AG08396 (cell line): ENCODE measurements at places on chromosomes 6 and 20.
A peak's percentile ranks its signal among the peaks of the same experiment; 100 is the strongest.

DNA sequence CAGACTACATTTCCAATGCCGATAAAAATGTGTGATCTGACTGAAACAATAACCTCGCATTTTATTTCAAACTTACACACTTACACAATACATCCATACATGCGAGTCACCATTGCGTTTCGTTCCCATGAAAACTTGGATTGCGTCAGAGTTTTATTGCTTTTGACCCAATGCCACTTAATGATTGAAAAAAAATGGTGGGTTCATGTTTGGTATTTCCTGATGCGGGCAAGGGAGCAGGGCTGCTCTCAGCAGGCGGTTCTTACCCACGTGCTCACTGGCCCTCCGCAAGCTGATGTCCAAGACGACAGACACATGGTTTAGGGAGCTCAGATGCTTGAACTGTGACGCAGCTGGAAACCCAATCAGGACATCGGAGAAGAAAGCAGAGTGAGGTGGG lies 281.0 kb upstream of the SULF2 start:
- no peak for DNase-seq

DNA sequence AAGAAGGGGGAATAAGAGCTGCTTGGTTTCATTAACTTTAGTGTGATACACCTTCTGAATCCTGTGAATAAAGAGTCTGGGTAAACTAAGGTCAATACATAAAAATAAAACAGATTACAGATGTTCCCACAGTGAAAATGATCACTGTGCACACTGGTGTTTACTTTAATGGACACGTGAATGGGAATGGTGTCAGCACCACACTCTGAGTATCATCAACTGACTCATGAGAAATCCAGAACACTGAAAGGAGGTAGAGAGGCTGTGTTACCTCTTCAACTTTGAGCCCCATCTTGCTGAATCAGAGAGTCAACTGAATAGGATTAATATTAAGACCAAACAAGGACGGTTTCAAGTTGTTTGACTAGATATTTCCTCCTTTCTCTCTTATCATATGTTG lies 75.0 kb downstream of the ELOVL4 start:
- DNase-seq: no peak

DNA sequence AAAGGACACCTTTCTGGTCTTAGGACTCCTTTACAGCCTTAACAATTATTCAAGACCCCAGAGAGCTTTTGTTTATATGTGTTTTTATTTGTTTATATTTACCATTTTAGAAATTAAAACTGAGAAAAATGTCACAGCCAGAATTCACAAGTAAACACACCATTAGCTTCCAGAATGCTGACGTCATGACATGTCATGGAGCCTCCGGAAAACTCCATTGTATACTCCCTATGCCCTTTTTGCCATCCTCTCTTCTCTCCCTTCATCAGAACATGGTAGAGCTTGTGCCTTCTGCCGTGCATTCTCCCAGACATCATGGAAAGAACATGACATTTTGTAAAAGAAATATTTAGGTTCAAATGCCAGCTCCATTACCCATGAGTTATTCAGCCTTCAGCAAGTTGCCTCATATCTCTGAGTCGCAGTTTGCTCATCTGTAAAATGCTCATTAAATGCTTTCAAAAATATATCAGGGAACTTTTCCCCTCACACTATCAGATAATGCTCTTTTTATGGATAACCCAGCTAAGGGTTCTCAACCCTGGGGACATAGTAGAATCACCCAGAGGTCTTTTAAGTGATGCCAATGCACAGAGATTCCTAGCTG lies 27.8 kb downstream of the TNFAIP3 start:
- no peak for DNase-seq

GRCh38 chr20:37259865-37260264 lies 1.7 kb downstream of the GHRH start:
- no peak for DNase-seq

GRCh38 chr6:76135481-76135880 lies 63.0 kb upstream of the IMPG1 start:
- no peak for DNase-seq

- DNase-seq: no peak
These were observed 10.3 kb downstream of the PREX1 start for GRCh38 chr20:48817367-48818030.

DNA sequence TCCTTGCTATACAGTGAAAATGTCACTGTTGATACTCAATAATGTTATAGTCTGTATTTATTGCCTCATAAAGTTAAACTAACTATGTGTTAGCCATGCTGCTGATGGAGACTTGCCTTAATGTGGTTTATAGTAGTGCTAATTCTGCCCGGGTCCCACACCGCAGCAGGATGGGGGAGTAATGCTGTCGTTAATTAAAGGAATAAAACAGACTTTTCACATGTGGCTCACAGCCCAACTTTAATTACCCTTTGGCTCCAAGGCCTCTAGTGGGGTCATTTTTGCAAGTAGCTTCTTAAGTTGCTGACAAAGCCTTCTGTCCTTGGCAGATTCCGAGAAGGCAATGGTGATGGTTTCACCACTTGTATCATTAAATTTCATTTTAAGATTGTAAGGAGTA lies 634.3 kb downstream of the TBC1D32 start:
- no peak for DNase-seq

DNA sequence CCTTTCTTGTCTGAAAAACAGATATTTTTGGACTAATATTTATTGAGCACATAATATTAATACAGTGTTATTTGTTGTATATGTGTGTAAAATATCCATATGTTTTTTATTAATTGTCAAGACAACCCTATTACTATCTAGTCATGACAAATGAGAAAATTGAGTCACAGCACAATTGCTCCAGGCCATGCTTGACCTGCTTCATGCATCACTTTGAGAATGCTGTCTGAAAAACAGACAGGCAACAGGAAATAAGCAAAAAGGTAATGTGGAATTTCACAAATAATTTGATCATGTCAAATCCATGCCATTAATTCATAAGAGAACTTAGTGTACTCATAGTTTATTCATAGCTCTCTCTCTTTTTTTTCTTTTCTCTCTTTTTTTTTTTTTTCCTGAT lies 246.5 kb downstream of the RIMS1 start:
- DNase-seq: no peak

- DNase-seq: no peak
These were observed 85.3 kb upstream of the TIAM2 start for GRCh38 chr6:154909821-154910220.

GRCh38 chr6:105153676-105154075 lies 26.1 kb downstream of the POPDC3 start:
- DNase-seq: no peak

DNA sequence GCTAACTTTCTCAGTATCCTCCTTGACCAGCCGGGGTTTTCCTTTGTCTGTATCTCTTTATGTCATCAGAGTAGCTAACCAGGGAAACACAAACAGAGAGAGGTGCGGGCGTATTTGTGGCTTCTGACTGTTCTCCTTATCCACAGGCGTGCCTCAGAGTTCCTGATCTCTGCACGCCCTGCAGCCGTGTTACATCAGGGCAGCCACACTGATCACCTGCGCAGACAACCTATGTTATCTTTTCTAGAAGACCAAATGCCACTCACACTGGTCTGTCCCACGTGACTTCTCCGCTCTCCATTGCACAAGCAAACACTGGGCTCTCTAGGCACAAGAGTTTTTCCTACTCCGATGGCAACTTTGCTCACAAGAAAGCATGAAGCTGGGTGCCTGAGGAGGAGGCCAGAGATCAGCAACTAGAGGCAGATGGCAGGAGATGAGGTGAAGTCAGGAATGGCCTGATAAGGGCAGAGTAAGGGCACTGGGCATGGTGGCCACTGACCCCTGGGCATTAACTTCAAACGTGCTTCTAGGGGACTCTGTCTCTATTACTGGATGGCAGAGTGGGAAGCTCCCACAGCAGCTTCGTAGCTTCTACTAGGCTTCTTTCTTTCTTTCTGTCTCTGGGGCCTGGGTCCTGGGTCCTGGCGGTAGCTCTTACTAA lies 4.5 kb downstream of the PDE10A start:
- no peak for DNase-seq

GRCh38 chr6:26543953-26544352 lies 5.8 kb downstream of the HMGN4 start:
- DNase-seq: no peak

DNA sequence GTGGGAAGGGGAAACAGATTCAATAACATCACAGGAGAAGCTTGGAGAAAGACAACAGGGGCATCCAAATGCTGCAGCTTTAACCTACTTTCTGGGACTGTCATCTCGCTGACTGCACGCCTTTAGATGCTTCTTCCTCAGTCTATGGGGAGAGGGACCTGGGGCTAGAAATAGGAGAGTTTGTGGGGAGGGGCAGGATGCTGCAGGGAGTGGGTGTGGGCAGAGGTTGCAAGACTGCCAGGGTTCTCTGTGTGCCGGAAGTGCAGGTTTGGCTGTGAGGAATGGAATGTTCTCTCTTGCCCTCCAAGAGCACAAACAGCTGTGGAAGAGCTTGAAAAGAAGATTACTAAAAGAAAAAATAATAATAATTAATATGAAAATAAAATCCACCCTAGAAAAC lies 93.2 kb downstream of the FOXO3 start:
- no peak for DNase-seq

DNA sequence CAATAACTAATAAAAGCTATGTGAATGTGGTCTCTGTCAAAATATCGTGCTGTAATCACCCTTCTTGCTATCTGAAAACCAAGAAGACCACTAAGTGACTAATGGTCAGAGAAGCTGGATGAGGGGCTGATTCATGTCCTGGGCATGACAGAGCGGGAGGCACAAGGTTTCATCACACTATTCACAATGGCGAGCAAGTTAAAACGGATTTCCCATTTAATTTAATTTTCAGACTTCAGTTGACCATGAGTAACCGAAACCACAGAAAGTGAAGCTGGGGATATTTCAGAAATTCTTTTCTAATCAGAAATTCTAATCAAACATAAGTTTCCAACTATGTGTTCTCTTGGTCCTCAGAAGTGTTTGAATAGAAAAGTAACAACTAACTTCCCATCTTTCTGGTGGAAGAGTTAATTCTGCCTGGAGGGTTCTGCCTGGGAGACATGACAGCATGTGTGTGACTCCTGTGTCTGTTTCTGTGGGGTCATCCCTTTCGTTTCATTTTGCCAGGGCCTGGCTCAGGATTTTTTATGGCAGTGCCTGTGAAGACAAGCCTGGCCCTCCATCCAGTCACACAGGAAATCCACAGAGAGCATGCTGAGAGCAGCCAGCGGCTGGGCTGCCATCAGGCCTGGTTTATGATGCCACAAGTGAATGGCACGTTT lies 98.9 kb downstream of the FAM120B start:
- peak; percentile 82 for DNase-seq

GRCh38 chr6:52925919-52926792 lies 16.7 kb upstream of the GSTA3 start:
- no peak for DNase-seq

- DNase-seq: no peak
These were observed 349.6 kb downstream of the PHF3 start for GRCh38 chr6:63985223-63985622.

GRCh38 chr6:164379795-164380194 lies 929.6 kb downstream of the C6orf118 start:
- DNase-seq: no peak

- no peak for DNase-seq
These were observed 47.9 kb downstream of the KHDC1L start for GRCh38 chr6:73177221-73177944.

- DNase-seq: no peak
These were observed 548.2 kb downstream of the KIF16B start for GRCh38 chr20:16025084-16025483.

- DNase-seq: peak; percentile 55
These were observed 174.8 kb downstream of the IBTK start for GRCh38 chr6:82072751-82073150.

GRCh38 chr20:48192109-48192508 lies 406.8 kb upstream of the SULF2 start:
- DNase-seq: no peak

- no peak for DNase-seq
These were observed 298.6 kb downstream of the UBE3D start for GRCh38 chr6:82767037-82767436.

DNA sequence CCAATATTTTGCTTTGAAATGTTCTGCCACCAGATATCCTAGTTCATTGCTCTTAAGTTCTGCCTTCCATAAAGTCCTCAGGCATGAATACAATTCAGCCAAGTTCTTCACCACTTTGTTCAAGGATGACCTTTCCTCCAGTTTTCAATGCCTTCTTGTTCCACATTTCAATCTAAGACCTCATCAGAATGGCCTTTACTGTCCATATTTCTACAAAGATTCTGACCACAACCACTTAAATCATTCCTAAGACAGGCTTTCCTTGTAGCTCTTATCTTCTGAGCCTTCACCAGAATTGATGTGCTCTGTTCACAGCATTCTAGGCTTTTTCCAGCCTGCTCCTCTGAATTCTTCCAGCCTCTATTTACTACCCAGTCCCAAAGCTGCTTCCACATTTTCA lies 319.0 kb downstream of the HACE1 start:
- peak; percentile 5 for DNase-seq

GRCh38 chr6:107563694-107564588 lies 74.0 kb downstream of the SOBP start:
- DNase-seq: no peak

GRCh38 chr6:84372290-84372689 lies 144.8 kb upstream of the CEP162 start:
- DNase-seq: no peak

DNA sequence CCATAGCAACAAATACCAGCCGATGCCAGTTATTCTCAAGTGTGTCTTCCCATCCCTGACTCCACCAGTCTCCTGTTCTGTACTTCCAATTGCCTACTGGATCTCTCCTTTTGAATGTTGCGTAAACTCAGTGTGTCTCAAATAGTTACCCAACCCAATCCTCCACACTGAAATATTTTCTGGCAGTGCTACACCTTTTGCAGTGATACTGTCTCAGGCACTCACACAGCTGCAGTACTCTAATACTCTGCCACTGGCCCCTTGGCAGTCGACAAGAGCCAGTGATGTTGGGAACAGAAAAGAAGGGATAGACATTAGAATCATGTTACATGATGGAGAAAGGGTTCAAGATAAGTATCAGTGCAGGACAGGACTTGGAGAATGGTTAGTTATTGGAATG lies 31.8 kb upstream of the FOXO3 start:
- DNase-seq: no peak

DNA sequence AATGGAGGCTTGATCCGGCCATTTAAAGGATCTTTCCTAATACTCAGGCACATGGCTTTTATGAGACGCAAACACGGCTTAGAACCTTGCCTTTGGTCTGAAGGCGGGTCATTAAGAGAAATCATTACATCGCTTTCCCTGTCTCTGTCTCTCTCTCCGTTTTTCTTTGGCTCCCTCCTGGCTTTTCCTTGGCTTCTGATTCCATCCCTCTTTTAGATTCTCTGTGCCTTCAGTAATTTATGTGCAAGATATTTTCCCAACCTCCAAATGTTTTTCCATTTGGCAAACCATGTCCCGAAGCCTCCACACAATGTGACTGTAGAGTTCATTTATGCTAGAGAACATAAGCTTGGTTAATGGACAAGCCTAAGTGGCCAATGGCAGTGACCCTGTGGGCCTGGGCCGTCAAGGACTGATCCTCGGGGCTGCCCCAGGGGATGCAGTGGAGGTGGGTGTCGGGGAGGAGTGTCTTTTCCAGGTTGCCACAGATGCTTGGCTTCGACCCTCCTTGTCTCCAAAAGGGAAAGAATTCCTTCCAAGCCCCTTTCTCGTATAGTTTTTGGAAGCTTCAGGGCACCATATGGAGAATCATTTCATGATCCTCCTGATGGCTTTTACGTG lies 157.0 kb downstream of the SCML4 start:
- DNase-seq: no peak
